ENCODE measurements at places on chromosomes 2 and 18.

- no peak for DNase-seq
These were observed 118.6 kb downstream of the ANKRD44 start for GRCh38 chr2:197191940-197192322.

- DNase-seq: no peak
These were observed 181.7 kb upstream of the CRIM1 start for GRCh38 chr2:36173760-36174404.

GRCh38 chr2:30629866-30630265 lies 177.4 kb downstream of the CAPN13 start:
- no peak for DNase-seq

DNA sequence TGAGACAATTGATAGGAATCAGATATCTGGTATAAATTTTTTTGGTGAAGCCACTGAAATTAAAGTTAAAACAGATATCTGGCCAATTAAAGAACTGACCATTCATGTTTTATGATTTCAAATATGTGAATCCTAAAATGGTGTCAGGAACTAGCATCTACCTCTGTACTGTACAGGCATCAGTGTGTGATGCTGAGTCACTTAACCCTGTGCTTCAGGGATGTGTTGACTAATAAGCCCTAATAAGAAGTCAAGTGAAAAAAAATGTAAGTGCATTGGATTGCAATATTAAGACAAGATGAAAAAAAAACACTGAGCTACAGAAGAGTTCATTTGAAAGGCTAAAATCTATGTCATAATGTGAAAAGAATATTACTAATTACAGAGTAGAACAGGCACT lies 9.1 kb upstream of the UNC80 start:
- DNase-seq: no peak

GRCh38 chr2:139165041-139165440 lies 384.9 kb upstream of the NXPH2 start:
- DNase-seq: no peak

DNA sequence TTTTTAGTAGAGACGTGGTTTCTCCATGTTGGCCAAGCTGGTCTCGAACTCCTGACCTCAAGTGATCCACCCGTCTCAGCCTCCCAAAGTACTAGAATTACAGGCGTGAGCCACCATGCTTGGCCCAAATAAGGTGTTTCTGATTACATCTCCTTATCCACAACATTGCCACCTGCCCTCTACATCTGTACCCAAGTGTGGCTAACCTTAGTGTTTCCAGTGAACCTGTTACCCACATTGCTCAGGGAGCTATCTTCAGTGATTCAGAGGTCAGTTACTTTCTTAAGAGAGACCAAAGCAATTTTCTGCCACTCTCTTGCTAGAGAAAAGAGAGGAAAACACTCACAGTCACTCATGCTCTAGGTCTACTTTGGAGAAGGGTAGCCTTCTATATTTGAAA lies 115.0 kb upstream of the SLC39A10 start:
- no peak for DNase-seq

GRCh38 chr2:455913-456312 lies 168.0 kb upstream of the ALKAL2 start:
- no peak for DNase-seq

DNA sequence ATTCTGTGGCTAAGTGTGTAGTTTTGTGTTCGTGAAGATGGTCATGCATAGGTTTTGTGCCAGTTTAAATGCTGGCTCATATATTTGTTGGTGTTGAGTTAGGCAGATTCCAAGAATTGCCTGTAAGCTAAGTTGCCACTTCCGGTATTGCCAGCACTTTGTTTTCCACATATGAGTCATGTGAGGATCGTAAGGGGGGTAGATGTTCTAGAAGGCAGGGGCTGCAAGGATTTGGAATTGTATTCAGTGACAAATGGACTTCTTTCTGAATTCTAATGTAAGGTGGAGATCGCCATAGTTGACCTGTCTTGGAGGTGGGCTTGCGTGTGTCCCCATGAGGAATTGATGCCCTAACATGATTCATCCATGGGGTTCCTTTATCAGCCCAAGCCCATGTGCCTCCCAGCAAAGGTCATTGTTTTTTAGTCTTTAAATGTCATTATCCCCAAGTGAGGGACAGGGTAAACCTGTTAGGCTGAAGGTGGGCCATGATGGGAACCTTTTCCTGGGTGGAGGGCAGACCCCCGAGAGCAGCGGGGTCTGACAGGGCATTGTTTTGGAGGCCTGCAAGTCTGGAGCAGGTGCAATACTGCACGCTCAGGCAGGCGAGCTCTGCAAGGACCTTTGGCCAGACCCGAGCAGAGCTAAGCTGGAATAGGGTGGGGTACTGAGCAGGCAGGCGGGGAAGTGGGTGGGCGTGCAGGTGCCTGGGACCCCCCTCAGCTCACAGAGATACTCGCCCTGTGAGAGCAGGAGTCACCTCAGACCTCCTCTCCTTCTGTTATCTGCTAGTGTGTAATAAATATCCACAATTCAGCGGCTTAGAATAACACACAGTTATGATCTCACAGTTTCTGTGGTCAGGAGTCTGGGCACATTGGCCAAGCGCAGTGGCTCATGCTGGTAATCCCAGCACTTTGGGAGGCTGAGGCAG lies 77.4 kb downstream of the LRRFIP1 start:
- DNase-seq: no peak

All from NCI-H2081 treated with DMSO at 0.1 percent for 48 hours (cell line).